BJ (cell line): ENCODE measurements at places on chromosomes 11 and 22. TPM values are rescaled to one million over a fixed set of nuclear protein-coding genes. Genes with fewer than 3 reads are reported as not detected.

Gene TNNT3
- not detected in 2 replicates for polyA plus RNA-seq

Gene MAPK8IP1
- 5.6 and 8.7 TPM in 2 replicates for polyA plus RNA-seq

Gene NDUFS3
- 85.5 and 98.0 TPM in 2 replicates for polyA plus RNA-seq

Gene BET1L
- polyA plus RNA-seq = 69.5 and 111 TPM in 2 replicates

Gene MS4A1
- not detected in 2 replicates for polyA plus RNA-seq

Gene TPBGL
- polyA plus RNA-seq = not detected in 2 replicates

DNA sequence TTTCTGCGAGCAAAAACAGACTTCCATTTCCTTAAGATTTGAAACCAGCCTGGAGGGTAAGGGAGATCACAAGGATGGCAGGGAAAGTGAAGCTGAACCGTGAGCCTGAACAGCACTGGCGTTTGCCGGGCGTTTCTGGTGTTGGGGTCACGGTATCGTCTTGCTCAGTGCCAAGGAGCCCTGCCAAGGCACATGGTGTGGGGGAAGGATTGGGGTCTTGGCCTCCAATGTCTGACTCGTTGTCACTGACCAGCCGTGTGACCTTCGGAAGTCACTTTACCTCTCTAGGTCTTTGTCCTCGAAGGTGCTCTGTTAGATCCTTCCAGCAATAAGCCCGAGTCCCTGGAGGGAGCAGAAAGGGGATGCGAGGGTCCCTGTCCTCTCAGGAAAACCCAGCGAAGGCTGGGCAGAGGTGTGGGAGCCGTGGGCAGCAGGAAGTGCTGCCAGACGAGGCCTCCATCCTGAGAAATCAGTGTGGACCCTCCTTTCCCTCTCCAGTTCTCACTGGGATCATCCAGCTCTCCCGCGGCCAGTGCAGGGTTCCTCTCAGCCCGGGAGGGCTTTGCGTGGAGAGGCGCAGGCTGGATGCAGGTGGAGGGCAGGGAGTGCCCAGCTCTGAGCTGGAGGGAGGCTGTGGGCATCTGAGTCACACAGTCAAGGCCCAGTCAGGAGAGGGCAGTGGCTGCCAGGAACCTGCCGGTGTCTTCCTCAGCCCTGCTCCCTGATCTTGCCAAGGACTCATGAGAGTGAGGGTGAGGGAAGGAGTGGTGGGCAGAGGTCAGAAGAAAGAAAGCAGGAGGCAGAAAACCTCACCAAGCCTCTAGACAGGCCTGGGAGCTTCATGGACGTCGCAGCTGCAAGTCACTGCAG lies 18.9 kb downstream of the TOM1 start:
- no peak for DNase-seq

- DNase-seq = no peak
These were observed 18.3 kb upstream of the ZBED5 start for GRCh38 chr11:10876158-10876557.

- DNase-seq = no peak
These were observed 7.6 kb upstream of the SLC39A13 start for GRCh38 chr11:47400768-47401279.

GRCh38 chr11:86577644-86578636 lies 94.5 kb downstream of the ME3 start:
- peak; percentile 52 for DNase-seq

DNA sequence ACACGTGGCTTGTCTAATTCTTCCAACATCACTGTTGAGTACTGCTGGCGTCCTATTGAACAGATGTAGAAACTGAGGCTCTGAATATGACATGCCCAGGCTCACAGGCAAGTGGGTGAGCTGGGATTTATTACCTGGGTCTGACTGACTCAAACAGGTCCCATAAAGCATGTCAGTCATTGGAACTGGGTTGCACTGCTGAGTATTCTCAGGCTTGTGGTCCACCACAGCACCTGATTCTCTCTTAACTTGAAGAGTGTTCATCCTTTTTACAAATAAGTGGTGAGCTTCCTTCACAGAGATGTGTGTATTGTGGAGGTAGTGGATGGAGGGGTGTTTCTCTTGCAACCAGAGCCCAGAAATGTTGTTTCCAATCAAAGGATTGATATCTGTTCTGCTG lies 44.5 kb downstream of the SC5D start:
- no peak for DNase-seq

- no peak for DNase-seq
These were observed 13.2 kb upstream of the TSKU start for GRCh38 chr11:76769645-76770586.

GRCh38 chr11:97860237-97860636 lies 1160.5 kb upstream of the CNTN5 start:
- no peak for DNase-seq

DNA sequence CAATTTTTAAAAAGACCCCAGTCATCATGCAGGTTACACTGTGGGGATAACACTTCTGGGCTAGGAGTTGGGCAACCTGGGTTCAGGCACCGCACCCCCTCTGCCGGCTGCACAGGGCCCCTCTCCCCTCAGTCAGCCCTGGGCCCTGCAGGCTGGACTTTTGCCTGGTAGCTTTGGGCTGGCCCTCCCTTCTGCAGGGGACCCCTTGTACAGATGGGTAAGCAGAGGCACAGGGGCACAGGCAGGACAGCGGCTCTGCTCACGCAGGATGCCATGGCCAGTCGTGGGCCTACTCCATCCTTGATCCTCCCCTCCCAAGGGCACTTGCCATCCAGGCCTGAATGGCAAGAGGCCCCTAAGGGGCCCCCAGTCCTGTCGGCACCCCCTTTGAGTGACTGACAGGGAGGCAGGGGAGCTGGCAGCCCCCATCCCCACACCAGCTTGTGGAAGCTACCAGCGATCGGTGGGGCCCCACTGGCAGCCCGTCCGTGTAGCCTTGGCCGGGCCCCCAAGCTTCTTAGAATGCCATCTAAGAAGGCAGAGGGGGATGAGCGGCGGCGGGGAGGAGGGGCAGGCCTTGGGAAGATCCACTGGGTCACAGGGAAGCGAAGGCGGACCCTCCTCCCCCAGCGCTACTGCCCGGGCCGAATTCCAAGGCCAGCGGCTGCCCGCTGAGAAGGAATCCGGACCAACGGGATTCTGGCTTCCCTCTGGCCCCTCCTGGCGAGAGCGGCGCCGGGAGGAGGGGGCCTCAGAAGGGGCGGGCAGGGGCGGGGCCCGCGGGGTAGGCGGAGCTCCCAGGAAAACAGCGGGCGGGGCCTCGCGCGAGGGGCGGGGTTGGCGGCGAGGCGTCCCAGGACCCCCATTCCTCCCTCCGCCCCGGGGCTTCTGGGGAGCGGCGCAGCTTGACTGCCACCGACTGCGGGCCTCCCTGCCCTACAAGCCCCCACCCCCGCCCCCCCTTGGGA lies 6.8 kb upstream of the CHKA start:
- DNase-seq = no peak

GRCh38 chr22:31075961-31076360 lies 5.2 kb upstream of the SMTN start:
- DNase-seq = peak; percentile 49

DNA sequence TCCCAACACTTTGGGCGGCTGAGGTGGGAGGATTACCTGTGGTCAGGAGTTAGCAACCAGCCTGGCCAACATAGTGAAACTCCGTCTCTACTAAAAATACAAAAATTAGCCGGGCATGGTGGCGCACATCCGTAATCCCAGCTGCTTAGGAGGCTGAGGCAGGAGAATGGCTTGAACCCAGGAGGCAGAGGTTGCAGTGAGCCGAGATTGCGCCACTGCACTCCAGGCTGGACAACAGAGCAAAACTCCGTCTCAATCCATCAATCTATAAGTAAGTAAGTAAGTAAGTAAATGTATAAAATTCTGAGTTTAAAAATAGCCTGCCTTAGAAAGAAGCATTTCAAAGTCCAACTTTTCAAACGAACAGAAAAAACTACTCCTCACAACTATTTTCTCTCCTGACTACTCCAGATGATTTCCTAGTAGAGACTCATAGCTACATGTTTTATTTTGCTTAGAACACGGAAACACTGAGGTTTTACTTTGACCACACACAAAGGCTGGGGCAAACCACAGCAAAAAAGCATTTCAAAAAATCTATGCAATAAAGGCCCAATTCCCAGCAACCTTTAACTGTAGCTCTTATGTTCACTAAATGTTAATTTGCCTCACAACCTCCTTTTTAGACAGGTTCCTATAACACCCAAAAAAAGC lies 16.3 kb downstream of the SPTY2D1 start:
- DNase-seq = no peak

DNA sequence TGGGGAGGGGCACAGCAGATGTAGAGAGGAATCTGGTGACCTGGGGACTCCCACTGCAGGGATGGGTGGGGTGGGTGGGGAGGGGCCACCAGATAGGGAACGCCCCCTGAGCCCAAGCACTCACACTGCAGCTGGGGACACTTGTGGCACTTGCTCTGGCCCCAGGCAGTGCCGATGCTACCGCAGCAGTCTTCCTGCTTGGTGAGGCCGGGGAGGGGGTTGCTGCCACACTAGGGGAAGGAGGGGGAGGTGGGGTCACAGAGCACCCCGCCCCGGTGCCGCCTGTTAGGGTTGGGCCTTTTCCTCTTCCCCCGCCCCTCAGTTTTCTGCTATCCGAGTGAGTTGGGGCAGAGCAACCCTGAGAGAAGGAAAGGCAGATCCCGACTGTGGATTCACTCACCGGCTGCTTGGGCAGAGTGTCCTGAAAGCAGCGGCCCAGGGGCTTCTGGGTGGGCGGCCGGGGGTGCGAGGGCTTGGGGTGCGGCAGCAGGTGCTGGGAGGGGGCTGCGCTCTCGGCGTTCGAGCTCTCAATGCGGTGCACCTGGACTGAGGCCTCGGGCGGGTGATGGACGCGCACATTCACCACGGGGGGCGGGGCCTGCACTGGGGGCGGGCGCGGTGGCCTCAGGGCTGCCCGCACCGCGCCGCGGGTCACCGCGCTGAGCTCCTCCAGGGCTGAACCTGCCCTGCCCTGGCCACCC lies 4.7 kb downstream of the LTBP3 start:
- DNase-seq = no peak

DNA sequence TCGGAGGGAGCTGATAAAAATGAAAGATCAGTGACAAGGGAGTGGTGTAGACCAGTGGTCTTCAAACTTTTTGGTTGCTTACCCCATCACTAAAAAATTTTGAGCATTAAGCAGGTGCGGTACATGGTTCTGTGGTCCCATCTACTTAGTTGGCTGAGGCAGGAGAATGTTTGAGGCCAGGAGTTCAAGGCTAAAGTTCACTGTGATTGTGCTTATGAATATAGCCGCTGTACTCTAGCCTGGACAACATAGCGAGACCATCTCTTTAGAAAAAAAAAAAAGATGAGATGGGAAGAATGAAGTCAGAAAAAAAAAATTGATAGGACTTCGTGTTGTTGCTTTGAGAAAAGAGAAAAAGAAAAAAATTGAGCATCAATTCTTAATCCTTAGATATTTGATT lies 7.8 kb downstream of the MTMR3 start:
- DNase-seq = no peak

- peak; percentile 34 for DNase-seq
These were observed 33.7 kb upstream of the APOBEC3A start for GRCh38 chr22:38923463-38924346.

- no peak for DNase-seq
These were observed 24.7 kb downstream of the CEP295 start for GRCh38 chr11:93686226-93686625.

GRCh38 chr11:13343067-13343466 lies 65.5 kb downstream of the BMAL1 start:
- DNase-seq = no peak

DNA sequence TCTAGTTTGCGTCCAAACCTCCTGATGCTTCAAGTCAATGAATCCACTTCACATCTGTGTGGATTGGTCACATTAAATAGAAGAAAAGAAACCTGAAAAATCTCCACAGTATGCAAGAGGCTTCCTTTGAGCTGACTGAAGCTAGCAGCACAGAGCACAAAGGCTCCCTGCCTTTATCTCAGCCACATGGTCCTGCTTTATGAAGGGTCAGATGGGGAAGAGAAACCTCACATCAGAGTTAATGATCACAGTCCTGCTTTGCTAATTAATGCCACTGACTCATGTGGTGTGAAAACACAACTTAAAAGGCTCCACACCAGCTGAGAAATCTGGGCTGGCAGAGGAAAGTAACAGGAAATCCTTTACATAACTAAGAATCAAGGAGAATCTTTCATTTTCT lies 1291.0 kb downstream of the LRRC4C start:
- no peak for DNase-seq

DNA sequence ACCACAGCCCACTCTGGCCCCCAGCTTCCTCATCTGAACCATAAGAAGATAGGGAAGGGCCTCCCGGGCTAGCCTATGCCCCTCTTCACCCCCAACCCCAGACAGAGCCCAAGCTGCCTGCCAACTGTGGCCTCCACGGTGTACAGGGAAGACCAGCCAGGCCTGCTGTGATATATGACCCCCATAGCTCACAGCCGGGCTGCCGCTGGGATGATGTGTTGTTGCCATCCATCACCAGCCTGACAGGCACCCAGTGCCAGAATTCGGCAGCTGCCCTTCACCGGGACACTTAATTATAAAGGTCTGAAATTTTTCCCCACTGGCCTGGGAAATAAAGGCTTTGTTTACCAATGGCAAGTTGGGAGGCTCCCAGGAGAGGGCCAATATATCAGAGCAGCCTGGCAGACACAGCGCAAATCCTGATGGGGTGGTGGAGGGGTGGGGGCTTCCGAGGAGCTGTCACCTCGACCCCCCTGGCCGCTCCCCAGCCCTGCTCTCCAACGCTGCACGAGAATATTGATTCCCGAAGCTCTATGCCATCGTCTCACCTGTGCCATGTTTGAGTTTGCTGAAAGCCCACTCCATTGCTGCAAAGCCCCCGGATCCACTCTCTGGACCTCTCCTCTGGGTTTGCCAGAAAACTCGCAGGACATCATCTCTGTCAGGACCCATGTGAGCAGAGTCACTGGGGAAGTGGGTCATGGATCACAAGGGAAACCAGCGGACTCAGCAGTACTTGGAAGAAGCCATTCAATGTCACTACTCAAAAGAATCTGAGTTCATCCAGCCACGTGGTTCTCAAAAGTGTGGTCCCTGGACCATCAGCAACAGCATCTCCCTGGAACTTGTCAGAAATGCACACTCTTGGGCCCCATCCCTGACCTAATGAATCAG lies 296.9 kb downstream of the MN1 start:
- no peak for DNase-seq

DNA sequence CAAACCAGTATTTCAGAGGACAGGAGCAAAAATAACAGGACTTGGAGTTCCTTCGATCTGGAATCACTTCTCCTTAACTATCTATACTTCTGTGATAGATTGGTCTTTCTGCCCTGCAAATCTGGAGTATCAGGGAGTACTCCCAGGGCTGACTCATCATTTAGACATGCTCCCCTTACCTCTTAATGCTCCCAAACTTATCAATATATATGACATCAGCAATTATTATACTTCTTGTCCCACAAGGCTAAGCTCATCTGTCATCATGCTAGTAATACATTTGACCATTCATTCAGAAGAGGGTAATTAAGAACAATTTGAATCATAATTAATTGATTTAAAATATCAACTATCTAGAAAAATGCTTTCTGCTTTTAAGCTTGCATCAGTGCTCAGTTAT lies 163.8 kb downstream of the SWAP70 start:
- no peak for DNase-seq

DNA sequence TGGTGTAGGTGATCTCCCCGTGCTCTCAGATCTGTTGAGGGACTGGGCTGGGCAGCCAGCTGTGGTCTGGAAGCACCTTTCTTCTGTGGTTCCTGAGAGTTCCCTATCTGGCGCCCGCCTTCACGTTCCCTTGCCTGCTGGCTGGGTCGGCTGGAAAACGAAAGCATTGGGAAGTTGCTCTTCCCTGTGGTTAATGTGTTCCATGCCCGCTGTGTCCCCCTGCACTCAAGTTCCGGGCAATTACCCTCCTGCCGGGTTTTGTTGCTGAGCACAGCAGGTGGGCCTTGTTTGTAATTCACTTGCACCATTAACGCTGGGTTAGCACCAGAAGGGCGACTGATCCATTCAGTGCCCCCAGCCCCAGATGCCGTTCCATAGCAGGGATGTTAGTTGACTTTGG lies 134.1 kb downstream of the GRIK4 start:
- DNase-seq = no peak
